ENCODE measurements at places on chromosomes 3 and 15.

DNA sequence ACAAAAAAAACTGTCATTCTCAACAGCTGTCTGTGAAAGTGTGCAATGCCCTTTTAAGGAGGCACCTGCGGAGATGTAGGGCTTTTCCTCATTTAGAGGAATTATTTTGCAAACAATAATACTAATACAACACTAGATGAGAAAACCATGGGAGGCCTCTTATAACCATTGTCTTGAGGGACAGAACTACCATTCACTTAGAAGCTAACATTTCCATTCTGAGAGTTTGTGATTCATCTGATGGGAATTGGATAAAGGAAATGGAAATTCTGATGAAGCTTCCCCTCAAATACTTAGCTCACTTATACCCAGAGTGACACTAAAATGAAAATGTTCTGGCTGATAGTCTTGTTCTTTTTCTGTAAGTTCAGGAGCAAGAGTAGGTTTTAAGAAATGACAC lies 147.7 kb downstream of the CADPS start:
- no peak for DNase-seq

- no peak for DNase-seq
These were observed 91.8 kb downstream of the ADAMTSL3 start for GRCh38 chr15:83745771-83746170.

DNA sequence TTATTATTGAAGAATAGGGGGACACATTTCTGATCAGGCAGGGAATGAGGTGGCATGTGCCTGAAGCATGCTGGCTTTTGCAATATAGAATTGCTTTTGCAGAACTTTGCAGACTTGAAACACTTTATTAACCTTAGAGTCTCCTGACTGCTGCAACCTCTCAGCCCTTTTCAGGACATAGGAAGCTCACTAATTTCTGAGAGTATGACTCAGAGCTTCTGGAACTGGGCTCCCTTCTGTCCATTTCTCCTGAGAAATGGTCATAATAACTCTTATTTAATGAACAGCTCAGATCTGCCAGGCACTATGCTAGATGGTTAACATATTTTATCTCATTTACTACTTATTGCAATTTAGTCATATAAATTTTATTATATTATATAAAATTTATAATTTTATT lies 38.6 kb upstream of the DGKG start:
- DNase-seq, result no peak

DNA sequence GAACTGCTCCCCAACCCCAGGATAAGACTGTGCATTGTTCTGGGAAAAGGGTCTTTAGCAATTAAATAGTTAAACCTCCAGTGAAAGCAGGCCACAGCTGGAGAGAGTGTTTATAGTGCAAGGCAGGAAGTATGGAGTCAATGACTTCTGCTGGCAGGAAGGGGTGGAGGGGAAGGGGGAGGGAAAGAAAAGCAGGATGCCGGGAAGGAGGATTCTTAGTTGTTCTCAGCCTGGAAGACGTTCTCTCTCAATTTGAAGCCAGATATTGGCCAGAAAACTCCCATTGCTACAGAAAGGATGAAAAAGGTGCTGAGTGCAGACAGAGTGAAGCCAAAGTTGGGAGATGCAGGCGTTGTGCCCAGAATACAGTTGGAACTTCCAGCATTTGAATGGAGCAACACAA lies 35.7 kb upstream of the ACTL6A start:
- no peak for DNase-seq

DNA sequence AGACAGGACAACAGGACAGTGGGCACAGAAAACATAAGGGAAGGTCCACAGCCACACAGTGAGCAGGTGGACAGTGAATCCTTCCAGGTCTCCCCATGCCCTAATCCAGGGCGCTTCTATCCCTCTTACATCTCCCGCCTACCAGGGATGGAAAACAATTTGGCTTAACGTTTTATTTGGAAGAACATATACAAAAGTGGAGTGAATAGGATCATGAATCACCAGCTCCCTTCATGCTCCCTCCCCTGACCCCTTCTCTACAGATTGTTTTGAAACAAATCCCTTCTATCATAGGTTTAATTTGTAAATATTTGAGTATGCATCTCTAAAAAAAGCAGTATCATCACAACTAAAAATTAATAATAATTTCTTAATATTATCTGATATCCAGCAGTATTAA lies 52.5 kb downstream of the CLDN11 start:
- no peak for DNase-seq

DNA sequence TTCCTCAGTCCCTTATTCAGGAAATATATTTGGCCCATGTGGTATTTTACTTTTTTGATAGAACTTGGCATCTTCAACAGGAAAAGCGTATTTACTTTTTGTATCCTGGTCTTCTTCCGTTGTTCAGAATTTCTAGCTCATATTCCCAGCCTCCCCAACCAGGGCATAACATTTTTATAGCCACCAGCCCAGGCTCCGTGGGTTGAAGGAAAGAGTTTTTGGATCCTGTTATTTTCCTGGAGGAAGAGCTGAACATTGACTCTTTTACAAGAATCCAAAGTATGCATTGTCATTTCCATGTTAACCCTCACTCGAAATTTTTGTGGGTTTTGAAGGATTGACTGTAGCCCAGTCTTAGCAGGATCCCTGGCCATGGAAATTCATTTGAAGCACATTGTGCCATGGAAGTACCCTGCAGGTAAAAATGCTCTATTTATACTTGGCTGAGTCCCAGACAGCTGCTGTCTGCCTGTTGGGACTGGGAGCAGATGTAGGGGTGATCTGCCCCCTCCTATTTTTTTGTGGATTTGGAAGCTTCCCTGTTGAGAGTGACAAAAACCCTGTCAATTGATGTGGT lies 98.8 kb downstream of the AKAP13 start:
- DNase-seq, result no peak

DNA sequence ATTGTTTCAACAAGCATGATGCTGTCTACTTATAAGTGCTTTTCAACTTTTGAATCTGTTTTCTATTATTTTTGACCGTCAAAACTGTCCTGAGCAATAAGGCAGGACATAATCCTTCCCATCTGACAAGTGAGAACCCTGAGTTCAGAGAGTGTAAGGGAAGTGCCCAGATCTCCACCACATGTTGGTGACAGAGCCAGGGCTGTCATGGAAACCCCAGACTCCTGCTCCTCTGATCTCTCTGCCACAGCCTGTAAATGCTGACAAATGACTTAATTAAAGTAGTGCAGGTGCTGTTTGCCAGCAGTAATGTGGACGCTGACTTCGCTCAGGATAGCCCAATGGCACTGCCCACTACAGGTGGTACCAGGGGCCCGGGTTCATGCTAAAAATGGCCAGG lies 40.3 kb downstream of the SPSB4 start:
- no peak for DNase-seq
